ENCODE measurements at places on chromosomes 12 and 14. TPM values are rescaled to one million over a fixed set of nuclear protein-coding genes. Genes with fewer than 3 reads are reported as not detected.

Gene CYP46A1
- total RNA-seq: under 0.01 TPM

Gene ACACB
- 9.1 TPM for total RNA-seq

- no peaks in the 10 kb centered on the region for H3K4me1 ChIP-seq
- DNase-seq: no peak
- H3K4me3 ChIP-seq: no peak overlapping the region
- no peaks in the 10 kb centered on the region for H3K36me3 ChIP-seq
- no peak overlapping the region for H3K27ac ChIP-seq
Measured at GRCh38 chr12:91819132-91819447, 326.6 kb downstream of the BTG1 start.

GRCh38 chr14:75181293-75182062 lies 5.1 kb upstream of the TMED10 start:
- peaks cover 2% of the 10 kb centered on the region for H3K4me1 ChIP-seq
- H3K4me3 ChIP-seq: no peak overlapping the region
- no peak for DNase-seq
- H3K27ac ChIP-seq: no peak overlapping the region

- no peaks in the 10 kb centered on the region for H3K27me3 ChIP-seq
- peaks cover 24% of the 10 kb centered on the region for H3K4me1 ChIP-seq
- no peak overlapping the region for H3K27ac ChIP-seq
- H3K4me3 ChIP-seq: no peak overlapping the region
Measured at GRCh38 chr12:124564232-124564958, 3.0 kb downstream of the NCOR2 start.

All from fibroblast of lung (primary cell).